CD8-positive, alpha-beta T cell (primary cell): ENCODE measurements at places on chromosomes 5 and 9. TPM values are rescaled to one million over a fixed set of nuclear protein-coding genes. Genes with fewer than 3 reads are reported as not detected.

The ABLIM3 gene
- not detected for total RNA-seq

The PTCD2 gene
- total RNA-seq: 3.7 TPM

The CKMT2 gene
- not detected for total RNA-seq

The SARDH gene
- 10.2 TPM for total RNA-seq

The CAMK2A gene
- total RNA-seq: not detected

The PCDHB14 gene
- not detected for total RNA-seq

The ARL10 gene
- 2.8 TPM for total RNA-seq

The MRPL36 gene
- 12.7 TPM for total RNA-seq

The ACTL7B gene
- total RNA-seq: not detected

The PLEKHG4B gene
- not detected for total RNA-seq

The SPAG8 gene
- total RNA-seq: 0.92 TPM

The PCDHA4 gene
- not detected for total RNA-seq

The SLC45A2 gene
- not detected for total RNA-seq

The PDE4D gene
- total RNA-seq: 275 TPM

The MVB12B gene
- total RNA-seq: 25.7 TPM

The TMEM171 gene
- 0.60 TPM for total RNA-seq

The SLC9A3 gene
- 1.8 TPM for total RNA-seq

The SH3RF2 gene
- not detected for total RNA-seq

The KLHL9 gene
- 11.4 TPM for total RNA-seq

The PCDHGA1 gene
- total RNA-seq: 0.11 TPM

The PCDHGB6 gene
- total RNA-seq: not detected

The LCN1 gene
- total RNA-seq: not detected

The PCDHB9 gene
- not detected for total RNA-seq

The SLC2A6 gene
- total RNA-seq: 8.0 TPM

The URM1 gene
- 31.5 TPM for total RNA-seq

The CDKN2B-AS1 gene
- total RNA-seq: not detected

The CDH6 gene
- not detected for total RNA-seq

The CCDC107 gene
- total RNA-seq: 9.1 TPM

The FOXD4L5 gene
- total RNA-seq: not detected

The TEX53 gene
- total RNA-seq: not detected

The C1QTNF3 gene
- 3.3 TPM for total RNA-seq

The FBXO4 gene
- total RNA-seq: 4.4 TPM

The NTNG2 gene
- total RNA-seq: 5.8 TPM

The SPOCK1 gene
- not detected for total RNA-seq

The OBP2B gene
- not detected for total RNA-seq

The CDX1 gene
- total RNA-seq: not detected

The FYB1 gene
- 257 TPM for total RNA-seq

The F2RL1 gene
- total RNA-seq: 2.5 TPM

The GABRA6 gene
- not detected for total RNA-seq

The GNA14 gene
- not detected for total RNA-seq

The C9orf153 gene
- total RNA-seq: 0.54 TPM

The PNPLA7 gene
- total RNA-seq: 5.1 TPM

The SLC36A2 gene
- not detected for total RNA-seq

The FSTL4 gene
- 0.75 TPM for total RNA-seq

The ROR2 gene
- total RNA-seq: 0.43 TPM

The AJM1 gene
- 2.1 TPM for total RNA-seq

The SLIT3 gene
- total RNA-seq: not detected

The FRMD3 gene
- 1.2 TPM for total RNA-seq

The SLC1A1 gene
- total RNA-seq: not detected

The PPP1R2B gene
- total RNA-seq: 0.31 TPM
